Stomach (tissue), 19 donors: ENCODE measurements at places on chromosomes 12 and 14. TPM values are rescaled to one million over a fixed set of nuclear protein-coding genes. Genes with fewer than 3 reads are reported as not detected.
A peak's percentile ranks its signal among the peaks of the same experiment; 100 is the strongest.

GRCh38 chr12:76940671-76941445 lies 62.0 kb upstream of the CSRP2 start:
- no peak for DNase-seq

DNA sequence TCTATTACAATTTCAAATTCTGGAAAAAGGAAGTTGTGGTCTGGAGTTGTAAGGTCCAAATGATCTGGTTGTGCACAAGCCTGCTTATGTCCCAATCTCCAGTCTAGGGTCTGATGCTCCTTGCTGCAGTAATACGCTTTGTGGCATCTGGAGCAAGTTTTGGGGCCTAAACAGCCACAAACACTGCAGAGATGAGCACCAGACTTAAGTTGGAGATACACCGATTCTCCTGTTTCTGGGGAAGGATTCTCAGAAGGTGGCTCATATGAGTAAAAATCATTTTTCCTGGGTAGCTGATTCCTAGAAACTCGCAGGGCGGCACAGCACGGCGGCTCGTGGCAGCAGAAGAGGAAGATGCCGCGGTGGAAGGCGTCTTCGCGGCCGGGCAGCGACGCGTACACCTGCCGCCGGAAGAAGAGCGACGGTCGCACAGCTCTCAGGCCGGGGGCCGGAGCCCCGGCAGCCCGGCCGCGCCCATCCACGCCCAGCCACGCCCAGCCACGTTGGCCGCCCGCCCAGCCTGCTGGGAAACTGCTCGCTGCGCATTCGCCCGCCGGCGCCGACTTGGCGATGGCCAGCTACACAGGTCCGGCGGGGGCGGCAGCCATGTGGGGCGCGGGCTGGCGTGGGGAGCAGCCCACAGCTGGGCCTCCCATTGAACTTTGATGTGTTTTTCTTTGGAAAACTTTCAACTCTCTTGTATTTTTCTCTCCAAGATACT lies 129.0 kb downstream of the ASCL4 start:
- peak; percentile 76 for DNase-seq

DNA sequence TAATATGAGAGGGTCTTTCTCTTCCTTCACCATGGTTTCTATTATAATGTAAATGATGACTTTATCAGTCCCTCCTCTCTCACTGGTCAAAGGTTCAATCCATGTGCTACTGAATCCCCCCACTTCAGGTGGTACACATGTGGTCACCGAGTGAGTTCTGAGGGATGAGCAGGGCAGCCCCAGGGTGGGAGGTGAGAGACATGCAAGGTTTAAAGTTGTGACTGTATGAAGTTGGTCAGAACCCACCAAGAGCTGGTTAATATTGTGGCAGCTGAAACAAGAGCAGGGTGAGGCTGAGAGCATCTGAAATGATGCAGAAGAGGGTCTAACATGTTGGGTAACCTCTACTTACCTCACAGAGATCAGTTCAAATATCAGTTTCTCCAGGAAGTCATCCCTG lies 444.7 kb upstream of the FBXO33 start:
- DNase-seq, result no peak

DNA sequence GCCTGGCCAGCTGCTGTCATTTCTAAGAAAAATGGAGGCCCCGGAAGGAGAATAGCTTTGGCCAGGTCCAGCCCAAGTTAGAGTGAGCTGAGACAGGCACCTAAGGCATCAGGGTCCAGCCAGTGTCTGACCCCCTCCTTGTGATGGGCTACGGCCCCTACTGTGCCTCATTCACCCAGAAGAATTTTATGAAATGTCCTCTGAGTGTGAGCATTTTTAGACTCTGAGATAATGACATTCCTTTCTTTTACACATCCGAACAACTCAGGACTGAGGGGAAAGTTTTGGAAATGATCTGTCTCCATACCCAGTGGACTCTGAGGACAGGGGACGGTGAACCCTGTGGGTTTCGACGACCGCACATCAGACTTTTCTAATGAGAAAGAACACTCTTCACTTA lies 50.4 kb downstream of the SLC24A4 start:
- DNase-seq, result no peak

- DNase-seq, result no peak
These were observed 5.5 kb upstream of the DDX23 start for GRCh38 chr12:48857278-48857994.

- DNase-seq, result no peak
These were observed 673.0 kb upstream of the LMO3 start for GRCh38 chr12:17278946-17279345.

- DNase-seq, result peak; percentile 54
These were observed 30.4 kb downstream of the CCNK start for GRCh38 chr14:99511421-99512109.

DNA sequence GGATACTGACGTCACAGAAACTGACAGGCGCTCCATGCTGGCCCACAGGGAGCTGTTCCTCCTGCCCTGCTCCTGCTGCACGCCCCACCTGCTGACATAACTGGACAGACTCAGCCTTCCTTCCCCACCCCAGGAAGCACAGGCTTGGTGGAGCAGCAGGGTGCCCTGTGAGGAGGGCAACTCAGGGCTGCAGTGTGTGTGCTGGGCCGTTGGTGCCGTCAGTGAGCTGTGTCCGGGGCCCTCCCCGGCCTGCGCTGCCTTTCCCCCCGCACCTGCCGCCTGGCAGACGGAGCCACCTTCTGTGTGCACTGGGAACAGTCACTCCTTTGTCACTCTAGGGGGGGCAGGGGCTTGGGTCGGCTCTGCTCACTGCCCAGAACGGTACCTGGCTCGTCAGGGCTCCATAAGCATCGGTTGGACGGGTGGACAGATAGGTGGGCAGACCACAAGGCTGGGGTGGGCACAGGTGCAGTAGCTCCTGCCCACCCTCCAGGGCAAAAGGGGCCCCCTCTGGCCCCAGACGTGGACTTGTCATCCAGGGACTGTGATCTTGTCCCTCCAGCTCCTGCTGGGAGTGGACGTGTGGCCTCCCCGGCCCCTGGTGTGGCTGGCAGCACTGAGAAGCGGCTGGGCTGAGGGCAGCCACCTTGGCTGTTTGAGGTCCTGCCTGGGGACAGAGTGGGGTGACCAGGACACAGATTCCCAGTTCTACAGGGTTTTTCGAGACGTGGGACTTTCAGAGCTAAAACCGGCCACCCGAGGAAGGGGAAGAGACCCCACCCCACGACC lies 32.8 kb downstream of the FBRSL1 start:
- DNase-seq, result peak; percentile 70

DNA sequence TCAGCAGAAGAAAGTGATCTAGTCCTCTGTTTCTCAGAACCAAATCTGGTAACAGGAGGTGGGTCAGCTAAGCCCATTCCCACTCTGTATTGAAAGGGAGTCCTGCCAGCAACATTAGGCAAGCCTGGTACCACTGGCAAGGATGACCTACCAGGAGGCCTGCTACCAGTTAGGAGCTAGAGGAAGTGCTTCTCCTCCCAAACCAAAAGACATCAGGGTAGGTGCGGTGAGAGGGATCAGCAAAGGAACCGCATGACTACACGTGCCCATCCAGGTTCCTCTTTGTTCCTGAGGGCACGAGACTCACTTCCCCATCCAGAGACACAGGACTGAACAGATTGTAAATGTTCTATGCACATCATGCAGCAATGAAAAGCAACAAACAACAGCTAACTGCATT lies 2.8 kb downstream of the KLRC4 start:
- peak; percentile 30 for DNase-seq

GRCh38 chr12:9751204-9752144 lies 9.2 kb downstream of the CD69 start:
- no peak for DNase-seq

DNA sequence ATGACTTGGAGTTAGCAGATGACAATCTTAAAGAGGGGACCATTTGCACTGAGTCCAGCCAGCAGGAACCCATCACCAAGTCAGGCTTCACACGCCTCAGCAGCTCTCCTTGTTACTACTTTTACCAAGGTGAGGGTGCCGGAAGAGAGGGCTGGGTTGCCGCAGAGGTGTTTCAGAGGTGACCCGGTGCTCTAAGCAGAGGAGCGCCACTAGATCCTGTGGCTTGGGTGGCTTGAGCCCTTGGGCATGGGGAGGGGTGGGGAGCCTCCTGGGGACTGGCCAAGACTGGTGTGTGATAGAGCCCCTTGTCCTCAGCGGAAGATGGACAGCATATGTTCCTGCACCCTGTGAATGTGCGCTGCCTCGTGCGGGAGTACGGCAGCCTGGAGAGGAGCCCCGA lies 17.7 kb downstream of the POP5 start:
- no peak for DNase-seq

DNA sequence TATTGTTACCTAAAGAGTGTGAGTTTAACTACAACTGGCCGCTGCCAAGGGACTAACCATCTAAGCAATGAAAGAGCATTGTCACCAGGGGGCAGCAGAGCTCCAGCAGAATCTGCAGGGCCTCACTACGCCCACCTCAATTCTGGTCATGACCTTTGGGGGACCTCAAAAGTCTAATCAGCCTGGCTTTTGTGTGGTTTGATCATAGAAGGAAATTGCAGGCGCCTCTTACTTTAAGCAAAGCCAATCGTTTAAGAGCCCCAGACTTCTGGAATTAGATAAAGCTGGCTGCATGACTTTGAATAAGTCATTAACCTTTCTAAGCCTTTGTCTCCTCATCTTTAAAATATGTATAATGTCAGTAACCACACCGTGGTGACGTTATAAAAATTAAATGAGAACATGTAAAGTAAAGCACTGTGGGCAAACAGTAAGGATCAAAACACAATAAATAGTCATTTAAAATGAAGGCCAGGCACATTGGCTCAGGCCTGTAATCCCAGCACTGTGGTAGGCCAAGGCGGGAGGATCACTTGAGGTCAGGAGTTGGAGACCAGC lies 58.6 kb downstream of the TBX3 start:
- DNase-seq, result peak; percentile 67

DNA sequence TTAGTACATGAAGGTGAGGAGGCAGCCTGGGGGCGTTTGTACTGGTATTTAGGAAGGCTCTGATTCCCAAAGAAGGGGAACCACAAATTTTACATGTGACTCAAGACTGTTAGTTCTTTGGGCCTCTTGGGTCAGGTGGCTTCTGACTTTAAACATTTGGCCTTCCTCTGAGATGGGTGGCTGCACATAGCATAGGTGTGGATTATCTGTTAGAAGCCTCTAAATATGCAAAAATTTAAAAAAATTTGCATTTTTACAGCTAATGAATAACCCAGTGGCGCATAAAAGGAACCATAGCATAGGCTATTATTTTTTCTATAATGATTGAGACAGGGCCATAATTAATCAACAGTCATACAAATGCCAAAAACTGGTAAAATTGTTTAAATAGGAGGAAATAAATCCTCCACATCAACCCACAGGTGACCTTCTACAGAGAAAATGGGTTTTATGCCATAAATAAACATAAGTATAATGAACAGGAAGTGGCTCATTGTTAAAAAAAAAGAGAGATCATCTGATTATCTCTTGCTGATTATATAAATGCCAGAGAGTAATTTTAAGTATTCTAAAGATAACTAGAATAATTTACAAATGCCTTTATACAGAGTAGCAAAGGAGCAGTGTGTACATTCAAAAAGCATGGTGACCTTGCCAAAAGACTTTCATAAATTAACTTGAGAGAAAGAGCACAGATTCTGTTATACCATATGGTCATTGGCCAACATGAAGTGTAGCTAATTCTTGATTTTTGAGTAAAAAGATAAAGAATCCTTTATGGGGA lies 284.2 kb upstream of the ATP2B1 start:
- no peak for DNase-seq

GRCh38 chr12:121748571-121749265 lies 36.2 kb downstream of the TMEM120B start:
- peak; percentile 88 for DNase-seq

DNA sequence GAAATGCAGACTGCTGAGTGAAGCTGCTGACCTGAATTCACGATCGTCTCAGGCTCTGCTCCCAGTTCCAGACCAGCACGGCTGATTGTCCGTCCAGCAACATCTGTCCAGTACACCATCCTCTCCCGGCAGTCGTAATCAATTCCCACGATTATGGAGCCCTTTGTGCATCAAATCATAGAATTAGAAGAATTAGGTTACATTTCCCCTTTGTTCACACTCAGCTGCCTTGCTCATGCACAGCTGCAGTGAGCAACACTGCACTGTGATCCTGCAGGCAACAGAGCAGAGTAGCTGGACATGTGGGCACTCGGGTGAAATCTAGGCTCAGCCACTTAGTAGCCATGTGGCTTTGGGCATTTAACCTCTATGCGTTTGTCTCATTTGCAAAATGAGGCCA lies 22.2 kb downstream of the RTRAF start:
- DNase-seq, result no peak

DNA sequence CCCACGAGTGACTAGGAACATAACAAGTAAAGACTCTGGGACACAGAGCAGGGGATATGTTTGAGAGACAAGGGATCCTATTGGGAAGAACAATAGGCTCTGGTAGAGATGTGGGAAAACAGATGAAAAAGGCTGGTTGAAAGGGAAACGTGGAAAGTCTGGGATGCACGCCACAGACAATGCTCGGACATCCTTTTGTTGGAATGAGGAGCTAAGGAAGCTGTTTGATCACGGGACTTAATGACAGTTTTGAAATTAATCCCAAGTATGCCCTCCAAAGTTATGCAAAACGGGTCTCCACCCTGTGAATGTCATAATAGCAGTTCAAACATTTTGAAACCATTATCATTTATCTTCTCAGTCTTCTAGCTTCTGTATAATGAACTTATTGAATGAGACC lies 31.7 kb upstream of the ANO2 start:
- no peak for DNase-seq

GRCh38 chr12:79200176-79200575 lies 335.6 kb downstream of the SYT1 start:
- DNase-seq, result peak; percentile 14

DNA sequence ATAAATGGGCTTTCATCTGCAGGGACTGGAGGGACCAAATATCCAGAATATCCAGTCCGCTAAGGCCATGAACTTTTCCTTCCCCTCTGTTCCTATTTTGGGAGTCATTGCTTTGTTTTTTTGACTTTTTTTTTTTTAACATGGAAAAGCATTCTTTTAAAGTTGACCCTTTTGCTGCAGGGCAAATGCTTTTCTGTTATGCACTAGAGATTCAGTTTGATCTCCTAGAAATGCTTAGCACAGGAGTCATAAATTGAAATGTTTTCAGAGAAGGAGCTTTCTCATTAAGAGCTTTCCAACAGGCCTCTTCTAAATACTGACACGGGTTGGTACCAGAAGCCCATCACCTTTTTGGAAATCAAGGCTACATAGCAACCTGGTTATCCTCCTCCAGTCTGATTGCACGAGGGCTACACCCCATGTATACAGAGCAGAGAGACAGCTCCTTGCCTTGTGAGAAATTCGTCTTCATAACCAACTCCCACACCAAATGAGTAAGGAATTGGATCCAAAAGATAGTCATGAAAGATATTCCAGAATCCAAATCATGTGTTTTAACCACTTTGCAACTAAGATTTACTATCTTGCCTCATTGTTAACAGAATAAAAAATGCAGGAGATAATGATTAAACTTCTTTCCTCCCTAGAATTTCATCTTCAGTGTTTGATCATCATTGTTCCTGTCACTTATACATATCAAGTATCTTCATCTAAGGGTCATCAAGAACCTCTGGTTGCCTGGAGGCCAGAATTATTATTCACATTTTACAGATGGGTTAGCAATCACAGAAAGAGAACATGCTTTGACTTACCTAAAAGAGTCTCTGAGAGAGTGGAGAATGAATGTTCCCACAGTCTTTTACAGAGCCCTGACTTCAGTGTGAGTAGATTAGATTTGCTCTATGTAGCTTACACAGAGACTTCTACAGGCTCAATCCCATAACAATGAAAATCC lies 389.4 kb downstream of the ZFP36L1 start:
- no peak for DNase-seq

GRCh38 chr14:94659256-94659655 lies 47.1 kb downstream of the SERPINA3 start:
- no peak for DNase-seq

The KRT2 gene
- total RNA-seq, result not detected

The FOXA1 gene
- total RNA-seq, result 103 TPM

The DHRS2 gene
- total RNA-seq, result not detected

The CIROP gene
- not detected for total RNA-seq

The SERPINA1 gene
- 46.3 TPM for total RNA-seq

The MLH3 gene
- total RNA-seq, result 9.3 TPM
